ENCODE measurements at places on chromosomes 13 and 19.

GRCh38 chr13:98366010-98366409 is 188.9 kb upstream of the RNF113B start:
- no peak for DNase-seq

- no peak for DNase-seq
Observed at GRCh38 chr13:77055158-77055557, 28.2 kb upstream of the FBXL3 start.

DNA sequence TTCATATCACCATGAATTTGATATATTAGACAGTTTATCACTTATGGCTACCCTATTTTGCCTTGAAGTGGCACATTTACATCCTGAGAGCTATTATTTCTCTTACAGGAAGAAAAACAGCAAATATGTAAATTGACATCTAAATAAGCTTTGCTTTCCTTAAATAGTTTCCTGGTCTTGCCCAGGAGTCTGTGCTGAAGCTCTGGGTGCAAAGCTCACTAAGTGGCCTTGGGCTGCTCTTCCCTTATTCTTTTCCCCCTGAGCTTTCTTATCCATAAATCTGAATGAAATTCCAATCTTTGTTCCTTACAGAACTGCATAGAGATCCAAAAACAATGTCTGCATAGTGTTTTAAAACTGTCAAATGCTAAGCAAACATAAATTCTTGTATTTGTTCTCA is 56.3 kb downstream of the TNFSF13B start:
- DNase-seq: no peak

DNA sequence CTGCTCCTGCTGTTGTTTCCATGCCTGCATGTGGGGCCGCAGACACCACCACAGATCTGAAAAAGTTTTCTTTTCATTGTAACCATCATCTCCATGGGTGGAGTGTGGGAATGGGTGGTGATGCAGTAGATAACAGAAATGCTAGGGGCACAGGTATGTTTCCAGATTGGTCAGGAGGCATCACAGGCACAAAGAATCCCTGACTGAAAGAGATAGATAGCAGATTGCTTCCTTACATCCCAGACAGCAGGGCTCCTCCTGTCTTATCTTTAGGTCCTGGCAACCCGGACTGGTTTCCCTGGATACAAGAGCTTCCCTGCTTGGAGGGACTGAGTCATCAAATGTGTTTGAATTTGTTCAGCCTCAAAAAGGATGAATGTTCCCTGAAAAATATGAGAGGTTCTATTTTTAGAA is 1937.6 kb downstream of the PCDH9 start:
- DNase-seq: no peak

DNA sequence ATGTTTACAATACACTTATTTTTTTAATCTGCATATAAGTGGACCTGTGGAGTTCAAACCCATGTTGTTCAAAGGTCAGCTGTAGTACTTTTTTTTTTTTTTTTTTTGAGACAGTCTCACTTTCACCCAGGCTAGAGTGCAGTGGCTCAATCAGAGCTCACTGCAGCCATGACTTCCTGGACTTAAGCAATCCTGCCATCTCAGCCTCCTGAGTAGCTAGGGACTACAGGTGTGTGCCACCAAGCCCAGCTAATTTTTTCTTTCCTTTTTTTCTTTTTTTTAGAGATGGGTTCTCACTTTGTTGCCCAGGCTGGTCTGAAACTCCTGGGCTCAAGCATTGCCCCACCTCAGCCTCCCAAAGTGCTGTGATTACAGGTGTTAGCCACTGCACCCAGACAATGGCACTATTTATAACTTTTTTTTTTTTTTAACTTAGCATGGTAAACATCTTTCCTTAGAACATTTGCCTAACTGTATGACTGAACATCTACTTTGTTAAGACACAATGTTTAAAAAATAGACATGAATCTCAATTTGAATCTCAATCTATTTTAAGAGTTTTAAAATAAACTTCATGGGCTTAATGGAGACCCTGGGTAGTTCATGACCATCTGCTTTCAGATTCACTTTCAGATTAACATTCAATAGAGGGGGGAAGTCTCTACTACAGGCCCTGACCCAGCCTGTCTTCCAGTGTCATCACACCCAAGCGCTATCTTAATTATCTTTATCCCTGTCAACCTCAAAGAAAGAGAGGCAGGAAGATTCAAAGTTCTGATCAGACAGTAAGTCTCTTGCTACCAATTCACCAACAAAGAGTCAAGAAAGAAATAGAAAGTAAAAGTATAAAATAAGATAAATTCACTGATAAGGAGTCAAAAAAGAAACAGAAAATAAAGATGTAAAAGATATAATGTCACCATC is 97.7 kb upstream of the DOCK9 start:
- no peak for DNase-seq

DNA sequence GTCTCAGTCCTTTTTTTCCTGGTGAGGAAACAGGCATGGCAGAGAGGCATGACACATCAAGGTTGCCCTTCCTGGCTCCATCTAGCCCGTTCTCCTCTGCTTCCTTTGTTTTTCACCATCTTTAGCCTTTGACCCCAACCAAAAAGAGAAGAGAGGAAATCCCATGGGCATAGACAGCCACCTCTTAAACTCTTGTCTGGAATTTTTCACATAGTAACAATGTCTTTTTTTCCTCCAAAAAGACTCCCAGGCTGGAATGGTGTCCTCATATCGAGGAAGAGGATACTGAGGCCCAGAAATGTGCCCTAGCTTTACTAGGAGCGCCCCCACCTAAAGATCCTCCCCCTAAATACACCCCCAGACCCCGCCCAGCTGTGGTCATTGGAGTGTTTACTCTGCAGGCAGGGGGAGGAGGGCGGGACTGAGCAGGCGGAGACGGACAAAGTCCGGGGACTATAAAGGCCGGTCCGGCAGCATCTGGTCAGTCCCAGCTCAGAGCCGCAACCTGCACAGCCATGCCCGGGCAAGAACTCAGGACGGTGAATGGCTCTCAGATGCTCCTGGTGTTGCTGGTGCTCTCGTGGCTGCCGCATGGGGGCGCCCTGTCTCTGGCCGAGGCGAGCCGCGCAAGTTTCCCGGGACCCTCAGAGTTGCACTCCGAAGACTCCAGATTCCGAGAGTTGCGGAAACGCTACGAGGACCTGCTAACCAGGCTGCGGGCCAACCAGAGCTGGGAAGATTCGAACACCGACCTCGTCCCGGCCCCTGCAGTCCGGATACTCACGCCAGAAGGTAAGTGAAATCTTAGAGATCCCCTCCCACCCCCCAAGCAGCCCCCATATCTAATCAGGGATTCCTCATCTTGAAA is at the start of gene GDF15:
TSS of gene GDF15 (plus strand) at position 484 of the 868 bp plus-strand sequence. CDS start at position 516, 32 bp downstream.
- DNase-seq: no peak

GRCh38 chr19:39251846-39252245 is 3.2 kb upstream of the IFNL4 start:
- DNase-seq: no peak

- no peak for DNase-seq
Observed at GRCh38 chr19:21022996-21023395, 2.5 kb downstream of the ZNF430 start.

DNA sequence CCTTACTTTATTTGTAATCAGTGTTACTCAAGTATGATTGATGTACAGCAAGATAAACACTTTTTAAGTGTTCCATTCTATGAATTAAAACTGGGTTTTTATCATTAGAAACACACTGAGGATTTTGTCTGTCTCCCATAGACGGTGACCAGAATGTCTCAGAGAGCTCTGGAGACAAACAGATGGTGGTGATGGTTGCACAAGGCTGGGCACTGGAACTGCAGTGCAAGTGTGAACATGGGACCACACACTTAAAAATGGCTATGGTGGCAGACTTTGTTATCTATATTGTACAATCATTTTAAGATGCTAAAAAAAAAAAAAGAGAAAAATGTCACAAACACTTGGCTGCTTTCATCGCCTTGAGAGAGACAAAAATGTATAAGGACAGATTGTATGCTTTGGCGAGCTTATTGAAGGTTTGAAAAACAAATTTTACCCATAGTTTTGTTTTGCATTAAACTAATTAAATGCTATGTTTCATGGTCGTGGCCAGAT is 273.0 kb downstream of the SHISA2 start:
- no peak for DNase-seq

- no peak for DNase-seq
Observed at GRCh38 chr19:13827656-13828055, 32.4 kb downstream of the ZSWIM4 start.

GRCh38 chr13:104592127-104592526 is 1525.9 kb upstream of the SLC10A2 start:
- no peak for DNase-seq

DNA sequence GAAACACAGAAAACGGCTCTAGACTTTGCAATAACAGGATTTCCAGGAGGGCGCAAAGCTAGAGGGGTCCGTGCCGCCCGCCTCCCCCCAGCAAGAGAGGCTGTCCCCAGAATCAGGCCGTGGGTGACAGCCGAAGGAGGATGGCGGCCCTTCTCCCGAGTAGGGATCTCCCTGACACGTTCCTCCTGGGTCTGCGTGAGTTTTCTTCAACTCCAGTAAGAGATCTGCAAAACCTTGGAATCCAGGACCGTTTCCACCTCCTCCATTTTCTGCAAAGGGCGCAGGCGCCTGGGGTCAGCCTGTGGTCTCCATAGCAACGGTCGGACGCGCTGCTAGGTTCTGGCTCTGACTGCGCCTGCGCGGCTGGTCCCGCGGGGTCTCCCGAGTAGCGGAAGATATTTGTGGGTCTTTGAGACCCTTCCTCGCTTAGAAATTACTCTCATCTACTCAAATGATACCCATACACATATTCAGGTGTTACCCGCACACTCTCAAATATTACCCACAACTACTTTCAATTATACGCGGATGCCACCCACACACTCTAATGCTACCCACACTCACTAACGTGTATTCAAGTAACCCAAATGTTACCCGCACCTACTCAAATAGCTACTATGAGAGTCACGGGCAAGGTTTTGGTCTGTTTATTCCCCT is 2.1 kb downstream of the PNMA8C start:
- DNase-seq: no peak

GRCh38 chr19:1268226-1269064 is 687 bp upstream of the CIRBP start:
- no peak for DNase-seq
